ENCODE measurements at places on chromosomes 7 and 10. TPM values are rescaled to one million over a fixed set of nuclear protein-coding genes. Genes with fewer than 3 reads are reported as not detected.

CYP3A4 gene
- polyA plus RNA-seq, result not detected

CXCL12 gene
- polyA plus RNA-seq, result 31.5 TPM

DMTF1 gene
- polyA plus RNA-seq, result 44.5 TPM

MARVELD1 gene
- 15.7 TPM for polyA plus RNA-seq

GRCh38 chr10:122524811-122525210 is 35.7 kb upstream of the DMBT1 start:
- DNase-seq, result no peak
- no peaks in the 10 kb centered on the region for H3K4me1 ChIP-seq
- H3K27me3 ChIP-seq, result peaks cover 3% of the 10 kb centered on the region
- no peaks in the 10 kb centered on the region for H3K36me3 ChIP-seq
- no peak overlapping the region for H3K27ac ChIP-seq

- DNase-seq, result no peak
- H3K4me1 ChIP-seq, result no peaks in the 10 kb centered on the region
- H3K27me3 ChIP-seq, result no peaks in the 10 kb centered on the region
These were observed 15.3 kb upstream of the PRKAR2B start for GRCh38 chr7:107029061-107029763.

DNA sequence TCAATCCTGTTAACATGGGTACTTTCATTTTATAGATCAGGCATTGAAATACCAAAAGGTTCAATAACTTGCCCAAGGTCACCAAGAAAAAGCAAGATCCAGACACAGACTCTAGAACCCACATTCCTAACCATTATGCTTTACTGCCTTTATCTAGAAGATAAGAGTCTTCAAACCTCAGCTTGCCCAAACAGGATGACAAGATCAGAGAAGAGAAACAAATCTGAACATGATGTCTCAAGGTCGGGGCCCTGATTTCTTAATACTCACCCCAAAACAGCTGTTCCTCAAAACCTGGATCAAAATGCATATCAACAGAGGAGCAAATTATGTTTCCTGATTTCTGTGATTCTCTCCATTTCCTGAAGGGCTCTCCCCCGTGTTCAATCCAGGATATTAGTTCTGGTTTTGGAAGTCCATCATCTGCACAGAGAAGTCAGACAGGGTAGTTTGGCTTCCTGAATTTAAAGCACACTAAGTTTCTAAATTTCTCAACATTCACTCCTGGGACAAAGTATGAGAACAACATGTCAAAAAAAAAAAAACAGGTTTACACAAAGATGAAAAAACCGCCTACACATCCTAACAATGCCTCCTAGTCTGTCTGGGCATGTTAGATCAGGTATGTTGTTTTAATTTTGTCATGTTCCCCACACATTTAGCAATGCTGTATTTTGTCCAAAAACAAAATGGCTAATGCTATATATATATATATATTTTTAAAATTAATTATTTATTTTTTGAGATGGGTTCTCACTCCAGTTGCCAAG is 16.2 kb downstream of the ZNF786 start:
- no peak overlapping the region for H3K4me3 ChIP-seq
- peaks cover 3% of the 10 kb centered on the region for H3K36me3 ChIP-seq
- DNase-seq, result no peak
- no peaks in the 10 kb centered on the region for H3K27me3 ChIP-seq
- H3K4me1 ChIP-seq, result no peaks in the 10 kb centered on the region

DNA sequence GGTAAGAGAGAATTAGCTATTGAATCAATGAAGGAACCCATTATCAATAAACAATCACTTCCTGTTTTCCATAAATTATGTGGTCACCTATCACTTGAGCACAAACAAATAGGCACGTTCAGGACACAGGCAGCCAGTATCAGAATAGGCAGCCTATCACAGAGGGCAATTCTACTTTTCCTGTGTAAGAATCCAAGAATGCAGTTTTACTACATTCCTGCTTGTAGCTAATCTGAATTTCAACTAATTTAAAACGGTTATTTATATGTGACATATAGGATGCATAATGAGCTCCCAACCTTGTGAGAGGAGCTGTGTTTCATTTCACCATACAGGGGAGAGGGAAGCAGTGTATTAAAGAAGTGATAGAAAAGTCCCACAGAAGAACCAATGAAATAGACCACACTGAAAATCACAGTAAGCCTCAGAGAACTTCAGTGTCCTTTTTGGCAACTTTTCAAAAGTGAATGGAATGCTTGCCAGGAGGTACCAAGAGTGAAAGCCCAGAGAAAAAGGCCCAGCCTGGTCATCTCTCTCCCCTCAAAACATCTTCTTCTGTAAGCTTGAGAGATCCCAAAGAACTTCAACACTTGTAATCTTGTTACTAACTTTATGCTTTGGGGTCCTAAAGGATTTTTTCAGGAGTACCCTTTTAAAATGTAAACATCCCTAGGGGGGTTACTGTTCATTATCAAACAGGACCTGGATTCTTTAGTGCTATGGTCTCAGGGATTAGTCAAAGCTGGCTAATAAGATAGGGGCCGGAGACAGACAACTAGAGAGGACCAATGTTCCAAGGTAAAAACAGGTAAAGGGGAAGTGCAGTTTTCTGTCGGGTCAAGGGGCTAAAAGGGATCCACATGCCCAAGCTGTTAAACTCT is 1.3 kb downstream of the IMMP2L start:
- H3K36me3 ChIP-seq, result peaks cover 8% of the 10 kb centered on the region
- peaks cover 1% of the 10 kb centered on the region for H3K4me1 ChIP-seq
- H3K4me3 ChIP-seq, result peak overlapping the region; percentile 69

- H3K4me1 ChIP-seq, result no peaks in the 10 kb centered on the region
- DNase-seq, result no peak
- no peaks in the 10 kb centered on the region for H3K27me3 ChIP-seq
These were observed 24.7 kb downstream of the ADK start for GRCh38 chr10:74175510-74176379.

DNA sequence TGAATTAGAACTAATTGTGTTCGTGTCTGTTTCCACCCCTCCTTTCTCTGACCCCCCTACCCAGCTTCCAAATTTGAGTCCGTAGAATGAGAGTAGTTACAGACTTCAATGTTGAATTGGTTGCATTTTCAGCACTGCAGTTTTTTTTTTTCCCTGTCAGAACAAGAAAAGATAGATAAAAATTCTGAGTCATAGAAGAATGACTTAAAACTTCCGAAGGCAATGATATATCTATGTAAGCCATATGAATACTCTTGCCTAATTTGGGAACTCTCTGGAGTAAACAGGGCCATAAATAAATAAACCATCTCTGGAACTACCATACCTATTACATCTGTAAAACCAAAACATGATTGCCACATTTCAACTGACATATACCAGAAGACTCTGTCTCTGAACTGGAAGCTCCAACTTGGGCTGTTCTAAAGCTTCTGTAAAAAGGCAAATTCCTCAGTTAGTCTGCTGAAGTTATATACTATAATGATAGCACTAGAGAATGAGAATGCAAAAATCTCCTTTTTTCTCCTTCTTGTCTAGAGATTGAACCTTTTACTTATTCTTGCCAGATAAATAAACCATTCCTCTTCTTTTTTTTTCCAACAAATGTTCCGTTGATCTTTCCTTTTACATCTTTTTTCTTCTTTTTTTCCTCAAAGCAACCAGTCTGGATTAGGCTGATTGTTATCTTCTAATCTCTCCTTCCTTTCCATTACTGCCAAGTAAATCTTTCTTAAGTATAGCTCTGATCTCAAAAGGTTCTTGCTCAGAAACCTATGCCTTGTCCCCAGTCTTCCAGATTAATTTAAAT is 23.5 kb downstream of the VCL start:
- DNase-seq, result no peak
- H3K27me3 ChIP-seq, result no peaks in the 10 kb centered on the region
- peaks cover 11% of the 10 kb centered on the region for H3K4me1 ChIP-seq
- no peak overlapping the region for H3K4me3 ChIP-seq
- no peak overlapping the region for H3K27ac ChIP-seq
